NCI-H510A (cell line): ENCODE measurements at places on chromosomes 7 and 10.
A peak's percentile ranks its signal among the peaks of the same experiment; 100 is the strongest.

GRCh38 chr7:30148951-30149459, 14.2 kb downstream of the MTURN start:
- DNase-seq: peak; percentile 66

DNA sequence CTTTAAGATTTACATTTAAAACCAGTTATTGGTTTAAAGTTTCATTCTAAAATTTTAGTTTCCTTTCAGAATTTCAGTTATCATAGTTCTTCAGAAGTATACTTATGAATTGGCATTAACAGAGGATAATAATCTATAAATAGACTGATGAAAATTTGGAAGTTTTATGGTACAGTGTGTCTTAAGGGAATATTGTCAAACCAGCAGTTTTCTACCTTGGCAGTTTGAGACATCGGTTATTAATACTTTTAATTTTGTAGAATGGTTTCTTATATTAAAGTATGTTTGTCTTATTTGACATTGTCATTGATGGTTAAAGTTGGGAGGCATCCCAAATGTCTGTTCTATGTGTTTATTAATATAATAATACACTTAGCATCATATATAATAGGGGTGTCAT, 2.0 kb downstream of the AHR start:
- DNase-seq: no peak

DNA sequence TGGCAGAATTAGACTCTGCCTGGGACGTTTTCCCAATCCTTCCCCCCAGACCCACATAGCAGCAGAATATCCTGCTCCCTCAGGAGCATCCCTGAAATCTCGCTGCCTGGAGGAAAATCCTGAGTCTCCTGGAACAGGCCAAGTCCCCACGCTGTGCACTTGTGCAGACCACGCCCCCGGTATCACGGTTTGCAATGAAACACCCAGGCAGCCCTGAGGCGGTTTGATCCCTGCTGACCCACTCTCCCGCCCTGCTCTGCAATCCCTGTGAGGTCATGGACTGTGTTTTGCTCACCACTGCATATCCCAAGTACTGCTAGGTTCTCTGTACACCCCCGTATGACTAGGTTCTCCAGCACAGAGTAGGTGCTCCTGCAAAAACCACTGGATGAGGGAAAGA, 411.8 kb upstream of the MGMT start:
- DNase-seq: no peak

DNA sequence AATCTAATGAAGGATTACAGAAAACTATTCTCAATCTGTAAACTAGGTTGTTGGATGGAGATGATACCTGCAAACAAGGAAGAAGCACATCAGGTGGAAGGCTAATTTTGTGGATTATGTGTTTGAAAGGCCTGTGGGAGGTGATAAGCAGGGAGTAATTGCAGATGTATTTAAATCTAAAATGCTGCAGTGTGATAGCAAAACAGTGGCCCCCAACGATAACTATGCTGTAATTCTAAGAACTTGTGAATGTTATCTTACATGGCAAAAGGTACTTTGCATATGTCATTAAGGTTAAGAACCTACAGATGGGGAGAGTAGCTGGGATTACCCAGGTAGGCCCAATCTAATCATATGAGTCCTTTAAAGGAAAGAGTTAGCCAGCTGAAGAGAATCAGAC, 164.5 kb upstream of the AHR start:
- no peak for DNase-seq

DNA sequence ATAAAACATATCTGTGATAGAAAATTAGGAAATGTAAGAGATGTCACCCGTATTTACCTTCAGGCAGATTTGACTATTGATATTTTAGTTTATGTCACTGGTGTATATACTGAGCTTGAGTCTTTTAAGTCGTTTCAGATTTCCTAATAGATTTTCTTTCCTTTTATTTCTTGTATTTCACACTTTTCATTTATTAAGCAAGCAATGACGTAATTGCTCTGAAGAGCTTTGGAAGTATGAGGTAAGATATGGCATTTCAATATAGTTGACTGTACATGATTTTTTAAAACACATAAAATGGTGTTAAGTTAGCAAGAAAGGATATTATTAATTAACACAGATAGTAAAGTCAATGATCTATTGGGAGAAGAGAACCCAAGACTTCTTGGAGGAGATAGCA, 652.6 kb downstream of the SORCS1 start:
- DNase-seq: no peak

DNA sequence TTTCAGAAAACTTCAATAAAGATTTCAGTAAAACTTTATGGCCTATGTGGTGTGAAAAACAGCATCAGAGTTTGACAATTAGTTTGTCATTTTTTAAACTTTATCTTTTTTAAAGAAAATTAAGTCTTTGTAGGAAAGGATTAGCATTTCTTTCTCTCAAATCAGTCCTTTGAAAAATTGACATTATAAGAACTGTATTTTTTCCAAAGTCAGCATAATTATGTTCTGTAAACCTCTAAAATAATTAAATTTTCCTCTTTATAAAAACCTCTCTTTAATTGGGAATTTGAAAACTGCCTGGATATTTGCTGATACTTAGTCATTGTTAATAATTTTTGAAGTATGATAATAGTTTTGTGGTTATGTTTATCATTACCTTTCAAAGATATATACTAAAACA, 226.7 kb upstream of the KAT6B start:
- no peak for DNase-seq

DNA sequence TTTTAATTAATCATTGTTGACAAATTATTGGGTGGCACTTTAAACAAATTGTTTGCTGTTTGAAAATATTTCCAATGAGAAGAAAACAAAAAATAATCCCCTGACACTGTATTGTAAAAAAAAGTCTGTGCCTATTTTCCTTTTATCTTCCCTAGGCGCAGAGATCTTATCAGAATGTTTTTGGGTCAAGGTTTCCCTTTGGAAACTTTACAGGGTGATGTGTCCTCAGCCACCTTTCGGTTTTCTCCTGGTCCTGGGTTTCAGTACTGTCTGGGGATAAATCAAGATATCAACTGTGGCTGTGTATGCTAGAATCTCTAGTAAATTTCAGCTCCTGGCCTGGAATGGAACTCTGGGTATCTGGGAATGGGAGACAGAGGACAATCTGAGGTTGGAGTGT, 1.4 kb downstream of the ZNF107 start:
- DNase-seq: no peak

DNA sequence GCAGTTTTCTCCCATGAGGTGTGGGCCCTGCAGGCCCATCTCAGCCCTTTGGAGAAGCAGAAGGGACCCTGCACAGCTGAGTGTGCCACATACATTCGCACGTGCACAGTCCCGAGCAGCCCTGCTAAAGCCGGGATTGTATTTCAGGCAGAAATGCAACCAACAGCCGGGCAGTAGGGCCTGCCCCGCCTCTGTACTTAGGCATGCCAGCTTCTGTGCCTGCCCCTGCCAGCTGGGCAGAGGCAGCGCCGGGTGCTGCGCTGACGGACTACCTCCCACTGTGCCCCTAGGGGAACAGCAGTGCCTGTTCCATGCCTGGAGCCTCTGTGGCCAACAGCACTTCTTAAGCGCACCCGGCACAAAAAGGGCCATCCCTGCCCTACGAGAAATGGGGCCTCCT, 170.3 kb downstream of the NEURL1 start:
- peak; percentile 45 for DNase-seq

GRCh38 chr7:83547526-83547925, 101.4 kb downstream of the SEMA3E start:
- DNase-seq: peak; percentile 56
